ENCODE measurements at places on chromosomes 1 and 21.

DNA sequence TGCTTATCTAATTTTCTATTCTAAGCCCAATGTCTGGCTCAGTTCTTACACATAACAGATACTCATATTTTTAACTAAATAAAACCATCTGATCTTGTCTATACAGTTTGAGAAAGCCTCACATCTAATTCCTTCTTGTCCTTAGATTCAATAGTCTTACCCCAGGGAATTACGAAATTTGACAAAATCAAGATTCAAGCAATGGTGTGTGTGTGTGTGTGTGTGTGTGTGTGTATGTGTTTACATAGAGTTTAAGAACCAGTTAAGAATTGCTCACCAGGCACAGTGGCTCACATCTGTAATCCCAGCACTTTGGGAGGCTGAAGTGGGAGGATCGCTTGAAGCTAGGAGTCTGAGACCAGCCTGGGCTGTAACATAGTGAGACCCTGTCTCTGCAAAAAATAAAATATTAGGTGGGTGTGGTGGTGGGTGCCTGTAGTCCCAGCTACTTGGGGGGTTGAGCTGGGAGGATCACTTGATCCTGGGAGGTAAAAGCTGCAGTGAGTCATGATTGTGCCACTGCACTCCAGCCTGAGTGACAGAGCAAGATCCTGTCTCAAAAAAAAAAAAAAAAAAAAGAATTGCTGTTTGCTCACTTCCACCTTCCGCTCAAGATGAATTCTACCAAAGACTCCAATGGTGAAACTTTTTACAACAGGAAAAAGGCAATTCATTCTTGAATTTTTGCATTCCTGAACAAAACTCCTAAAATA, 6.2 kb downstream of the WDR64 start:
- H3K27me3 ChIP-seq, result no peaks in the 10 kb centered on the region
- no peak overlapping the region for H3K27ac ChIP-seq
- no peaks in the 10 kb centered on the region for H3K36me3 ChIP-seq
- no peak overlapping the region for H3K4me3 ChIP-seq
- DNase-seq, result no peak
- H3K4me1 ChIP-seq, result no peaks in the 10 kb centered on the region

GRCh38 chr1:25067518-25068251, 137.6 kb upstream of the RUNX3 start:
- H3K4me1 ChIP-seq, result peaks cover 3% of the 10 kb centered on the region
- no peak for DNase-seq
- H3K27ac ChIP-seq, result no peak overlapping the region
- no peaks in the 10 kb centered on the region for H3K36me3 ChIP-seq

- no peaks in the 10 kb centered on the region for H3K27me3 ChIP-seq
- no peak overlapping the region for H3K4me3 ChIP-seq
- H3K4me1 ChIP-seq, result no peaks in the 10 kb centered on the region
- no peaks in the 10 kb centered on the region for H3K36me3 ChIP-seq
- no peak for DNase-seq
These were observed 85.9 kb downstream of the ZNF281 start for GRCh38 chr1:200323856-200324400.

DNA sequence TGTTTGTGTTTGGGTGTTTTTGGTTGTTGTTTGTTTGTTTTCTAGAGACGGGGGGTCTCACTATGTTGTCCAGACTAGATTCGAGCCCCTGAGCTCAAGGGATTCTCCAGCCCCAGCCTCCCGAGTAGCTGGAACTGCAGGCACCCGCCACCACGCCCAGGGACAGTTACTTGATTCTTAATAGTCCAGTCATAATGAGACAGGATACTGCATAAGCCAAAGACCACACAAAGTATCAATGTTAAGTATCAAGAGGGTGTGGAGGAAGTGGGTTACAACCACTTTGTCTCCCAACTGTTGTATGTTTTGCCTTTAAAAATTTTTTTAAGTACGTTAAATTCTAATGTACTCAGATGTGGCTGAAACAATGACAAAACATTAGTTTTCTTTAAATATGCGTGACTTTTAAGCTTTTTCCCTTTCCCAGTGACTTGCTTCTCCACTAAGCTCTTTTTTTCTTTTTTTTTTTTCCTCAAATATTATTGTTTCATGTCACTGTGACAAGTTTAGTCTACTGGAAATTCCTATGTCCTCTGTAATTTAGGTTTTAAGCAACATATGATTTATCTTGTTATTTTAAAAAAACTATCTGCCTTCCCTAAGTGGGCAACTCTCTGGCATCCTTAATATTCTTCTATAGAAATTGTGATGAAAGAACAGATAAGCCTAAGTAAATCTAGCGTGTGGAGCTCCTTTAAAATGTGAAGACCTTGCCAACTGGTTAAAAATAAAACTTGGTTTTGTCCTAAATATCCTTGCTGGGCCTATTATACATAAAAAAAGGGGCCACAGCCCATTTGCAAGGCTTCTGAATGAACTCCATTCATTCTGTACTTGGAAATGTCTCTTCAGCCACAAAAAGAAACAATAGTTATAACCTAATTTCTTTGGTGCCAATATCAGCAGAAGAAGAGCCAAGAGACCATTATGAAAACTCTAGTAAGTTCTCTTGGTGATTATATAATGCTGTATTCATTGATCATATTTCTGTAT, 56.2 kb upstream of the DPH5 start:
- no peak overlapping the region for H3K27ac ChIP-seq
- no peak overlapping the region for H3K4me3 ChIP-seq
- DNase-seq, result no peak
- H3K36me3 ChIP-seq, result no peaks in the 10 kb centered on the region
- H3K27me3 ChIP-seq, result no peaks in the 10 kb centered on the region
- no peaks in the 10 kb centered on the region for H3K4me1 ChIP-seq

GRCh38 chr1:8122160-8122476, 96.0 kb upstream of the ERRFI1 start:
- no peaks in the 10 kb centered on the region for H3K27me3 ChIP-seq
- no peak for DNase-seq
- peaks cover 49% of the 10 kb centered on the region for H3K4me1 ChIP-seq
- H3K27ac ChIP-seq, result peak overlapping the region; percentile 92
- no peaks in the 10 kb centered on the region for H3K36me3 ChIP-seq

DNA sequence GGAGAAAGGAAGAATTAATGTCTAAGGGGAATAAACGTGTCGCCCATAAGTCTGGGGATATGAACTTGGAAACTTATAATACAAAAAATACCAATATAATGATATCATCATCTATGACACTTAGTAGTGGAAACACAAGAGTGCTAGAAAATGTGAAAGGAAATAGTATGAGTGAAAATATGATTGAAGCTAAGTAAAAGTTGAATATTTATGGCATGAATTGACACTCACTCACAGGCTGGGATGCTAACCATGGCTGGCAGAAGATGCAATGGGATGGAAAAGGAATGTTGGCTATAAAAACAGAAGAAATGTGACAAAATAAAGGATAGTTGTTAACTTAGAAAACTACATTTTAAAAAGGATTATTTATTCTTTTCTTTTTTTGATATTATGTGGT, 120.1 kb downstream of the XPR1 start:
- no peak overlapping the region for H3K27ac ChIP-seq
- no peaks in the 10 kb centered on the region for H3K27me3 ChIP-seq
- H3K4me3 ChIP-seq, result no peak overlapping the region
- DNase-seq, result no peak
- H3K4me1 ChIP-seq, result no peaks in the 10 kb centered on the region
- no peaks in the 10 kb centered on the region for H3K36me3 ChIP-seq

- H3K4me3 ChIP-seq, result no peak overlapping the region
- DNase-seq, result no peak
- H3K4me1 ChIP-seq, result peaks cover 65% of the 10 kb centered on the region
- H3K36me3 ChIP-seq, result no peaks in the 10 kb centered on the region
- H3K27me3 ChIP-seq, result no peaks in the 10 kb centered on the region
These were observed 59.5 kb downstream of the TOMM20 start for GRCh38 chr1:235069176-235069575.

DNA sequence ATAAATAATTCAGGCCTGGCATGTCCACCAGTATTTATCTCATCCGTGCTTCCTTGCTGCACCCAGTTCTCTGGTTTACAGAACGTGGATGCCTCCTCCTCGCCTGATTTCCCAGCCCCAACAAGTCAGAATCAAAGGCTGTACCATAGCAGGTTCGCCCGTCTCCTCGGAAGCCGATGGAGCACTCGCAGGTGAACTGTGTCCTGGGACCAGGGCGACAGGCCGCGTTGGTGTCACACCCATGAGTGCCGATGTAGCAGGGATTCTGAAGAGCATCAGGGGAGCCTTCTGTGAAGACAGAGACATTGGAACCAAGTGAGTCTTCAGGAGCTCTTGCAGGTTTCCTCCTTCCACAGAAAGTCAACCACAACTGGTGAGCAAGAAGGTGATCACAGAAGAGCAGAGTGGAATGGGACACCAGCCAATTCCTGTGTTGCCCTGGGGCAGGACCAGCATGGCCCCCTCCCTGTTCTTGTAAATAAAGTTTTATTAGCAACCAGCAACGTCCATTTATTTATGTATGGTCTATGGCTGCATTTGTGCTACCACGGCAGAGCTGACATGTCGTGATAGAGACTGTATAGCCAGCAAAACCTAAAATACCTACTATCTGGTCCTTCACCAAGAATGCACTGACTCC, 40.8 kb downstream of the NID1 start:
- H3K36me3 ChIP-seq, result no peaks in the 10 kb centered on the region
- no peak overlapping the region for H3K27ac ChIP-seq
- H3K4me3 ChIP-seq, result no peak overlapping the region
- H3K4me1 ChIP-seq, result peaks cover 18% of the 10 kb centered on the region
- H3K27me3 ChIP-seq, result no peaks in the 10 kb centered on the region

DNA sequence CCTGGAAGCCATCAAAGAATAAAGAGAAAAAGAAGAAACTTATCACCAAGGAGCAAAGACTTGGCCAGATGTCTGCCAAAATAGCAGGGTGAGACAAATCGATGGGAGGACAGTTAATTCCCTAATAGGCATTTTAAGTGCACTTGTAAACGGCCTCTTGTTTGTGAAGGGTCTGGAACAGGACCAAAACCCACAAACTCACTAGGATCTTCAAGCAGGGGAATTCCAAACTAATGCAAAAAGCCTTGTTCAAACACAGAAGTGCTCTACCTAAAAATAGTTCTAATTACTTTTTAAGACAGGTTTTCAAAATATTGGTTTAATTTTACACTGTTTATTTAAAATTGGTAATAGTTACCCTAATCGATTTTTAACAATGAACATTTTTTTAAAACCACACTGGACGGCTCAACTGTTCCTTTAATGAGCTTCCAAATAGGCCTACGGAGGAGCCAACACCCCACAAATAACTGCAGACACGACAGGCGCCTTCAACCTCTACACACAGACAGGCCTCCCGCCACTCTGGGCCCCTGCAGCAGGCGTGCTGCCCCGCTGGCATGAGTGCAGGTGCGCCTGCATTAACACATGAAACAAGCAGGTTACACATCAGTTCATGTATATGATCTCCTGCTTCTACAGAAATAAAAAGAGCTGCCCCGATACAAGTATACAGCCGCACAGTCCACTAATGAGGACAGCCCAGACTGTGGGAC, 15.8 kb downstream of the UBE2G2 start:
- H3K27ac ChIP-seq, result no peak overlapping the region
- H3K4me1 ChIP-seq, result no peaks in the 10 kb centered on the region
- no peak overlapping the region for H3K4me3 ChIP-seq

GRCh38 chr1:243896313-243896712, 46.3 kb upstream of the AKT3 start:
- no peak overlapping the region for H3K4me3 ChIP-seq
- no peaks in the 10 kb centered on the region for H3K36me3 ChIP-seq
- no peaks in the 10 kb centered on the region for H3K27me3 ChIP-seq
- H3K4me1 ChIP-seq, result no peaks in the 10 kb centered on the region
- DNase-seq, result no peak

DNA sequence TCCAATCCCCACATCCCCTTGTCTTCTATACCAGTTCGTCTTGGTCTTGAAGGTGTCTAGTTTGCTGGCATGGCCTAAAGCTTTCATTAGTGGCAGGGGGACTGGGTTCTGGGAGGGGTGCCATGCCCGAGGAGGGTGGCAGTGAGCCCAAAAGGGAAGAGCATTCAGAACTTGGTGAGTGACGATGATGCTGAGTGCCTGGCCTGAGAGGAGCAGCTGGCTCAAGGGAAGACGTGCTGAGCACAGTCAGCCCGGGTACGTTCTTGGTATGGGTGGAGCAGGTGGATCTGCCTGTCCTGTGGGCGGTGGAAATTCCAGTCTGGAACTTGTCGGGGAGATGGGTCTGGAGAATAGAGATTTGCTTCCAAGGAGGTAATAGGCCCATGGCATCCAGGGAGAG, 4.6 kb downstream of the FDPS start:
- no peaks in the 10 kb centered on the region for H3K27me3 ChIP-seq
- H3K4me1 ChIP-seq, result peaks cover 26% of the 10 kb centered on the region
- no peaks in the 10 kb centered on the region for H3K36me3 ChIP-seq
- no peak overlapping the region for H3K4me3 ChIP-seq

DNA sequence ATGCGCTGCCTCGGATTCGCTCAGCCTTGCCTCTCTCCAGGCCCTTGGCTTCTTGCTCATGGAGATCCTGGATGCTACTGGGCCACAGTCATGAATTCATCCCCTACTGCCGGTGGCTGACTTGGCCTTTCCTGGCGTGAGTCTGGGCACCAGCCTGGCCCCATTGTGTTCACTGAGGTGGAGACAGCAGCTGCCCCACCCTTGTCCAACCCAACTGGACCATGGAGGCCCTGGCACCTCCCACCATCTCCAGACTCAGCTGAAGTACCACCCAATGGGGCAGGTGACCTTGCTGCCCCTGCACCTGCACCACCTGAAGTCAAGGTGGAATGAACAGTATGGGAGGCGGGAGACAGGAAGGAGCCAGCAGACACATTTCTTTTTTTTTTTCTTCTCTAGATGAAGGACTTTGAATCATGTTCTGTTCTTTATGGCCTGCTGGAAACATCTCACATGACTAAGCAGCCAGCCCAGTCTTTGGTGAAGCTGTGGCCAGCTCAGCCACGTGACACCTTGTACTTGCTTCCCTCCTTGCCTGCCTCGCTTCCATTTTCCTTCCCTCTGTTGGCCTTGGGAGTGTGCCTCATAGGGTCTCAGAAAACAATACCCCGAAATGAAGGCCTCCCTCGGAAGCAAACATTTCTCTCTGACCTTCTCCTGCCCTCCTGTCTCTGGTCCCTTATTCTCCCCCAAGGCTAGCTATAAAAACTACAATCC, 3.8 kb upstream of the SLC30A2 start:
- no peaks in the 10 kb centered on the region for H3K36me3 ChIP-seq
- no peak overlapping the region for H3K4me3 ChIP-seq

DNA sequence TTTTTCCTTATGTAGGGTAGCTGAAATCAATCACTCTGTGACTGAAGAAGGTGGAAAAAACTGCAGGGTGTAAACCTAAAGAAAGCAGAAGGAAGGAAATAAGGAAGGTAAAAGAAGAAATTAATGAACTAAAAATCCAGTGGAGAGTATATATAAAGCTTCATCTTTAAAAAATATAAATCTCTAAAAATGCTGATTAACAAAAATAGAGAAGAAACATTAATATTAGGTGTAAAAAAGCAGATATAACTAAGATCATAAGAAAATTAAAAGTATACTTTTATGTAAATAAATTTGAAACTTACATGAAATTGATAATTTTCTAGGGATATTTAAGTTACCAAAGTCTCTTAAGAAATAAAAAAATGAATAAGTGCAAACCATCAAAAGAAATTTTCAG, 159.8 kb downstream of the GALNT2 start:
- H3K4me1 ChIP-seq, result no peaks in the 10 kb centered on the region
- H3K36me3 ChIP-seq, result no peaks in the 10 kb centered on the region
- no peak for DNase-seq
- no peak overlapping the region for H3K4me3 ChIP-seq

- H3K36me3 ChIP-seq, result no peaks in the 10 kb centered on the region
- DNase-seq, result no peak
- no peak overlapping the region for H3K27ac ChIP-seq
- no peaks in the 10 kb centered on the region for H3K4me1 ChIP-seq
These were observed 58.5 kb upstream of the SERTAD4 start for GRCh38 chr1:210174133-210174532.

- no peak overlapping the region for H3K27ac ChIP-seq
- no peaks in the 10 kb centered on the region for H3K36me3 ChIP-seq
- H3K4me3 ChIP-seq, result no peak overlapping the region
- H3K27me3 ChIP-seq, result no peaks in the 10 kb centered on the region
- H3K4me1 ChIP-seq, result no peaks in the 10 kb centered on the region
These were observed 38.2 kb downstream of the PTPRC start for GRCh38 chr1:198677027-198677426.

Data from esophagus squamous epithelium (tissue), 5 donors.